Lower lobe of right lung (tissue), 2 donors: ENCODE measurements at places on chromosomes 1 and 21. TPM values are rescaled to one million over a fixed set of nuclear protein-coding genes. Genes with fewer than 3 reads are reported as not detected.

GRCh38 chr21:46211786-46212720, 16.5 kb downstream of the LSS start:
- peak; percentile 30 for DNase-seq

Gene LINGO4
- total RNA-seq = 0.50 TPM

DNA sequence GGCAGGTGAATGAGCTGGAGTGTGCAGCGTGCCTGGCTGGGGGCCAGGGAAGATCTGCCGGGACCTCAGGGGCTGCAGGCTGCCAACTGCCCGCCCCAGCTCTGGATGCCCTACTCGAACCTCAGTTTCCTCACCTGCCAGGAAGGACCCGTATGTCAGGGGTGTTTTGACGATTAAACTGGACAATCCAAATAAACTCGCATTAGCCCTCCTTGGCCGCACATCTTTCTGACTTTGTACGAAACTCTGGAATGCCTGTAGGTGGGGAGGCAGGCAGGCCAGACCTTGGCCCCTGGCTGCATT, 8.3 kb upstream of the ZNF669 start:
- no peak for DNase-seq

DNA sequence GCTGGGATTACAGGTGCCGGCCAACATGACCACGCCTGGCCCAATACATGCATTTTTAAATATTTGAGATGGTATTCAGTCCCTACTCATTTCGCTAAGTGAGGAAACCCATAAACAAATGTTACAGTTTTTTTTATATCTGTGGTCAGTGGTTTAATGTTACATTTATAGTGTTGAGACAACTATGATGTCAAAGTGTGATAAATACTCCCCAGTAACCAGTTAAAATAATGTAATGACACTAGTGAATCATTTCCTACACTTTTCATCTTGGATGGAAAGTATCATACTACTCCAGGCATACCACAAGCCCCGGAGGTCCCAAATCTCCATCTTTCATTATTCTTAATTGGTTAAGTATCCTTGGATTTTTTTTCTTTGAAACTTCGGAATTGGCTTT, 87.5 kb upstream of the KIF26B start:
- no peak for DNase-seq

GRCh38 chr21:35945089-35945671, 115.1 kb downstream of the SETD4 start:
- DNase-seq = no peak
